ENCODE measurements at places on chromosomes 13 and 19.

DNA sequence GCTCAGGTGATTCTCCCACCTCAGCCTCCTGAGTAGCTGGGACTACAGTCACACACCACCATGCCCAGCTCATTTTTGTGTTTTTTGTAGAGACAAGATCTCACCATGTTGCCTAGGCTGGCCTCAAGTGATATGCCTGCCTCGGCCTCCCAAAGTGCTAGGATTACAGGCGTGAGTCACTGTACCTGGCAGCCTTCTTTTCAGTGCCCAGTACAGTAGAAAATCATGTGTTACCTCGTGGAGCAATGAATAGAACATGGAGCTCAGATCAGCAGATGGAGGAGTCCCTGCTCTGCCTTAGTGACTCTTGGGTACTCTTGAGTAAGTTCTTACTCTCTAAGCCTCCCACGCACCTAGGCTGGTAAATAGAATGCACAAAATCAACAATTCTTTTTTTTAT is 44.7 kb downstream of the THSD1 start:
- no peak for DNase-seq

- no peak for DNase-seq
These were observed 62.8 kb upstream of the WASF3 start for GRCh38 chr13:26494571-26495195.

- no peak for DNase-seq
These were observed 317.3 kb downstream of the ZNF536 start for GRCh38 chr19:30689474-30689873.

GRCh38 chr19:54633401-54633800 is 3.1 kb downstream of the LILRB1 start:
- no peak for DNase-seq

- no peak for DNase-seq
These were observed 118.4 kb downstream of the COG6 start for GRCh38 chr13:39773833-39774232.

DNA sequence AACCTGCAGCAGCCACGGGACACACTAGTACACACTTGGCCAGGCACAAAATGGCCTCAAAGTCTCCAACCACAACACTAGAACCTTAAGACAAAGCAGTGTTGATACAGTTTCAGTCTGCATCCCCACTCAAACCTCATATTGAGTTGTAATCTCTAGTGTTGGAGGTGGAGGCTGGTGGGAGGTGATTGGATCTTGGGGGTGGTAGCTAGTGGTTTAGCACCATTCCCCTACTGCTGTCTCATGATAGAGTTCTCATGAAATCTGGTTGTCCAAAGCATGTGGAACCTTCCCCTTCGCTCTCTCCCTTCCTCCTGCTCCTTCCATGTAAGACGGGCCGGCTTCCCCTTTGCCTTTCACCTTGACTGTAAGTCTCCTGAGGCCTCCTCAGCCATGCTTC is 638.7 kb downstream of the UQCRFS1 start:
- no peak for DNase-seq

GRCh38 chr13:46004491-46004890 is 48.1 kb downstream of the ZC3H13 start:
- DNase-seq: no peak

GRCh38 chr19:46288896-46289588 is 7.8 kb upstream of the HIF3A start:
- no peak for DNase-seq

GRCh38 chr13:82976499-82976898 is 905.8 kb downstream of the SLITRK1 start:
- no peak for DNase-seq

GRCh38 chr13:37791699-37792098 is 77.9 kb downstream of the TRPC4 start:
- DNase-seq: no peak

DNA sequence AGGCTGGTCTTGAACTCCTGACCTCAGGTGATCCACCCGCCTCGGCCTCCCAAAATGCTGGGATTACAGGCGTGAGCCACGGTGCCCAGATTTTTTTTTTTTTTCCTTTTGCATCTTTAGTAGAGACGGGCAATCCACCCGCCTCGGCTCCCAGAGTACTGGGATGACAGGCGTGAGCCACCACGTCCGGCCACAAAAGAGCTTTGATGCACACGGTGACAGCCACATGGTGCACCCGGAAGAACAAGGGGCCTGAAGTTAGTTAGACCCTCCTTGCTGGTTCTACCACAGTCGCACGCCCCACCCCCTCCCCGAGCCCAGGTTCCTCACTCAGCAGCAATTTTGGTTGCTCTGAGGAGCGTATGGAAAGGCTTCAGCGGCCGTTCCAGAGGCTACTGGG is 54.2 kb upstream of the USE1 start:
- no peak for DNase-seq

- no peak for DNase-seq
These were observed 848.5 kb downstream of the PCDH17 start for GRCh38 chr13:58480061-58480460.

GRCh38 chr19:4908360-4908759 is 941 bp upstream of the UHRF1 start:
- DNase-seq: no peak

GRCh38 chr13:105940882-105941281 is 594.6 kb downstream of the EFNB2 start:
- no peak for DNase-seq

DNA sequence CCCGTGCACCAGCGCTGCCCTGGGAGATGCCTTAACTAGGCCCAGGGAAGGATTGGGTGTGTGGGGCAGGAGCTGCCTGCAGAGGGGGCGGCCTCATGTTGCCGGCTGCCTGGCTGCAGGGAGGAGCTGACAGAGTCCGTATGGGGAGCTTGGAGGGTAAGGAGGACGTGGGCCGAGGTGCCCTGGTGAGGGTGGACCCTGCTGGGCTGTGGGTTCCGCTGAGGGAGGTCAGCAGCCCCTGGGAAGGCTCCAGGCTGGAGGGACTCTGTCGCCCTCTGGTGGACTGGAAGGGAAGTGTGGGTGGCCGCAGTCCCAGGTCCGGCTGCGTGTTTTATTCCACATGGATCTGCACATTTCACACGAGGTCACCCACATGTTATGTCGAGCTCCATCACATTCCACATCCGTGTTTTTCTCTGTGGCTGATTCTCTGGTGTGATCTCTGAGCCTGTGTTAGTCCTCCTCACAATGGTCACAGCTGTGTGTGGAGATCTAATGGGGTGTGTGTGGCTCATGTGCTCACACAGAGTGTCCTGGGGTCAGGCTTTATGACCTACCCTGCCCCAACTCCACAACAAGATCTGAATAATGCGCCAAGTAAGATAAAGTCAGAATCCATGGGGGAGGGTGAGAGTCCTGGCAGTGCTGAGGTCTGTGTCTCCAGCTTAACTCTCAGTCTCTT is 1.8 kb upstream of the CEACAM8 start:
- no peak for DNase-seq

- DNase-seq: no peak
These were observed 46.1 kb upstream of the NFIC start for GRCh38 chr19:3320354-3320670.

DNA sequence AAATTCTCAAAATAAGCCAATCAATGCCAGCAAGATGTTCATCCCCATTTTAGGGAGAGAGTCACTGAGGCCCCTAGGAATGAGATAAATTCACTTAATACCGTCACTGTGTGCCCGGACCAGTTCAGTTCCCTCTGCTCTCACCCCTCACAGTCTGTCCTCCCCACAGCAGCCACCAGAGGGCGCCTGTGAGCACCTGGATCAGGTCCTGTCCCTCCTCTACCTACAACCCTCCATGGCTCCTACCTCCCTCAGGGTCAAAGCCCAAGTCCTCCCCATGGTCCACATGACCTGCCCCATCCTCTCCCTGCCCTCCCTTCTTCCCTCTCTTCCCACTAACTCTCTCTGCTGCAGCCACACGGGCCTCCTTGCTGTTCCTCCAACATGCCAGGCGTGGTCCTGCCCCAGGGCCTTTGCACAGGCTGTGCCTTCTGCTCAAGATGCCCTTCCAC is 42.0 kb upstream of the NFIC start:
- no peak for DNase-seq

- DNase-seq: no peak
These were observed 26.8 kb downstream of the TUBA3C start for GRCh38 chr13:19154843-19155242.

GRCh38 chr19:37342753-37343152 is 28.1 kb upstream of the ZNF527 start:
- no peak for DNase-seq

- no peak for DNase-seq
These were observed 69.5 kb upstream of the MCF2L start for GRCh38 chr13:112899281-112900225.

DNA sequence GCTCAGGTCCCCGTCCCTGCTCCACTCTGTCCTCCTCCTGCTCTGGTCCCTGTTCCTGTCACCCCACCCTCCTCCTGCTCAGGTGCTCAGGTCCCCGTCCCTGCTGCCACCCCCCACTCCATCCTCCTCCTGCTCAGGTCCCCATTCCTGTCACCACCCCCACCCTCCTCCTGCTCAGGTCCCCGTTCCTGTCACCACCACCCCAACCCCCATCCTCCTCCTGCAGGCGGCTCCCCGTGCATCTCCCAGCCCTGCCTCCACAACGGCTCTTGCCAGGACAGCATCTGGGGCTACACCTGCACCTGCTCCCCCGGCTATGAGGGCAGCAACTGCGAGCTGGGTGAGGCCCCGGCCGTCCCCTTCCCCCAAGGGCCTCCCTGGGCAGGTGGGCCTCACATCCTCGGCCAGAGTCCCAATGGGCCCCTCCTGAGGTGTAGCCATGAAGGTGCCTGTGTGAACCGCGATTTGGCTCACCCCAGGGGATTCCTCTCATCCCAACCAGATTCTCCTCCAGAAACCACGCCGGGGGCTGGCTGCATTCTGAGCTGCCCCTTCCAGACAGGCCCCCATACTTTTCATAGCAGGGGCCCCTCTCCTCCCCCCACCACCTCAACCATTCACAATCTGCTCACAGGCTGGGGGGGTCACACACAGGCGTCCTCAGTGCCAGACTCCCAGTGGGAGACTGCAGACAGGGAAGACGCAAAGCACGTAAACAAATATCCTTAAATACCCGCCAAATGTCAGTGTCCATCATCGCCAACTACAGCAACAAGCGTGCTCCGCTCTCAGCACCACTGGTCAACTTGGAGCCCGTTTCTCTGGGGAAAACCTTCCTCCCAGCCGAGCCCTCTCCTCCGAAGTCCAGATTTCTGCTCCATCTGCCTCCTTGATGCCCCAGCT is 4.6 kb downstream of the PROZ start:
- DNase-seq: no peak

GRCh38 chr19:4575267-4576015 is 16.0 kb upstream of the SEMA6B start:
- DNase-seq: no peak

GRCh38 chr19:55451163-55451964 is 8.3 kb upstream of the SHISA7 start:
- no peak for DNase-seq

- no peak for DNase-seq
These were observed 56.8 kb downstream of the LRCH1 start for GRCh38 chr13:46609726-46610125.

DNA sequence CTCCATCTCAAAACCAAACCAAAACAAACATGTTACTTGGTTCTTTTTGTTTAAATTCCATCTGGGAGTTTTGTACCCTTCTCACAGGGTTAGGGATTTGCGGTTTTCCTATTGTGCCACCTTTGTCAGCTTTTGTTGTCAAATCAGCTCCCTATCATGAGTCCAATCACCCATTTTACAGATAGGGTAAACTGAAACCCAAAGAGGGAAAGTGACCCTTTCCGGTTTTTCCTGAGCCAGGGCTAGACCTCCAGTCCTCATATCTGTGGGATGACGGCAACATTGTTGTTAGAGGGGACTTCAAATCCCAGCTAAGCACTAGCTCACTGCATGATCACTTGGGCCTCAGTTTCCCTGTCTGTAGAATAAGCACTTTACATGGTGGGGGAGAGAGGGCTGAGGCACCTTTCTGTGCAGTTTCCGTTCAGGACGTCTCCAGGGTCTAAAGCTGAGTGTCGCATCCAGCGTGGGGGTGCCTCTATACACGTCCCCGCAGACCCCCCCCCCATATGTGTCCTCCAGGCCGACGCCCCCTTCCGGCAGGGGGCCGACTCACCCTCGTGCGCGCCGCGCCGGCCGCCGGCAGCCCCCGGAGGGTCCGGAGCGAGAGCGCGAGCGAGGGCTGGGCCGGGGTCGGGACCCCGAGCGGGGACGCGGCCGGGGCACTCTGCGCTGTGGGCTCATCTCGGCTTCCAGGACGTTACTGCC is 3.9 kb downstream of the CCDC194 start:
- DNase-seq: no peak

GRCh38 chr19:54162241-54162805 is 2.8 kb upstream of the LENG1 start:
- peak; percentile 62 for DNase-seq

GRCh38 chr19:13899393-13899792 is 6.5 kb downstream of the BRME1 start:
- no peak for DNase-seq

DNA sequence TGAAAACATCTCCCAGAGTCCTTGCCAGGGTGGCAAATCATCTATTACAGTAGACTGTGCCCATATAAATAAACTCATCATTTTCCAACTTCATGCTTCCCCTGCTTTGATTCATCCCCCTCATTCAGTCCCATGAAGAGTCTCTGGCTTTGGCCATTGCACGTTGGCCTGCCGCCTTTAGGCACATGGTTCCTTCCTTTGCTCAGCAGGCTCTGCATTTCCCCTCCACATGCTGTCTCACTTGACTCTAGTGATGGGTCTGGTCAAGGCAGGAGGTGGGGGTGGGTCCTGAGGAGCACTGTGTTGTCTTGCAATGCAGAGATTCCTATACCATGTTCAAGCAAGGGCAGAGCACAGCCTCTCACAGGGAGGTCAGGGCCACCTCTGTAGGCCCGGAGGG is 48.8 kb upstream of the ARGLU1 start:
- no peak for DNase-seq

- DNase-seq: no peak
These were observed 6.1 kb upstream of the ARRDC2 start for GRCh38 chr19:18001777-18002345.

DNA sequence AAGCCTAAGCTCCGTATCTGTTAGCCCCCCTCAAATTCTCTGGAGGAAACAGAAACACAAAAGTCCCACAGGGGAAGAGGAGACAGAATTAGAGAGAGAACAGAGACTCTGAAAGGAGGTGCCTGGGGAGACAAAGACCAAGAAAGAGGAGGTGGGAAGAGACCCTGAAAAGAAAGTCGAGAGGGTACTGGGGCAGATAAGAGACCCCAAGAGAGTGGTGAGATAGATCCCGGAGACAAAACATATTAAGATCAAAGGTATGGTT is 915 bp upstream of the GRWD1 start:
- DNase-seq: no peak

GRCh38 chr13:32408296-32409000 is 19.5 kb downstream of the N4BP2L1 start:
- no peak for DNase-seq
